ENCODE measurements at places on chromosomes 4 and X.

- no peak for DNase-seq
These were observed 234.5 kb downstream of the FBXW7 start for GRCh38 chr4:152301381-152301780.

DNA sequence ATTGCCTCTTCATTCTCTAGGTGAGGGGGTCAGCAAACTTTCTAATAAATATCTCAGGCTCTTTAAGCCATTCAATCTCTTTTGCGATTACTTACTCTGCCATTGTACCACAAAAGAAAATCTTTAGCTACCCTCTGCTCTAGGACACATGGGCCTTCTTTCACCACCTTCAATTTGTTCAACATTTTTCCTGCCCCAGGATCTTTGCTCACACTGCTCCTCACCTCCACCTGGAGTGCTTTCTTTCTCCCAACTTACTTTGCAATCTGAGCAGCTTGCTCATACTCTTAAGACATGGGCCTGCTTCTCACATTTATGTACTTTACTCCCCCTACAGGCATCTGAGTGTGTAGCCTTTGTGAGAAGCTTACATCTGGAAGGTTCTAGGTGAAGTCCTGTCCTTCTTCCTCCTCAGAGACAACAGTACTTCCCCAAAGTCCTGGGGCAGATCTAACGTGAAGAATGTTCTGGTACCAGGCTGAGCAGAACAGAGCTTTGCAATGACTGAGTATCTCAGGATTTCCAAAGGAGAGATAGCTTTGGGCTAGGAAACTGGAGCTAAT is 55.0 kb upstream of the PRDM5 start:
- no peak for DNase-seq

- no peak for DNase-seq
These were observed 202.2 kb upstream of the GPRIN3 start for GRCh38 chr4:89509708-89510281.

DNA sequence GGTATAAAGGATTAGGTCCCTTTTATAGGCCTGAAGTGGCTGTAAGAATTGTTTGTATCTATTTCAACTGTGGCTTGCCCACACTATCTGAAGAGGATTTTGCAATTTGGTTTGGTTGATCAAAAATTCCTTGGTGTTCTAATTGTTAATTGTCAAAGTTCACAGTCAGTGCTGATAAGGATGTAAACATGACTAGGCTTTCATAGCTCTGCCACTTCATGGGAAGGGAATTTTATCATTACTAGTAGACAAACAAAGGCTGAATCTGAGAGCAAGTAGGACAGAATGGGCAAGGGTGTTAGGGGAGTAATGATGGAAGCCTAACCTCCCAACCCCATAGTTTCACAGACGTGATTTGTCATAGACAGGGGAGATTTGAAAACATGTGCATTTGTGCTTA is 1131.7 kb downstream of the SH3BGRL start:
- no peak for DNase-seq

DNA sequence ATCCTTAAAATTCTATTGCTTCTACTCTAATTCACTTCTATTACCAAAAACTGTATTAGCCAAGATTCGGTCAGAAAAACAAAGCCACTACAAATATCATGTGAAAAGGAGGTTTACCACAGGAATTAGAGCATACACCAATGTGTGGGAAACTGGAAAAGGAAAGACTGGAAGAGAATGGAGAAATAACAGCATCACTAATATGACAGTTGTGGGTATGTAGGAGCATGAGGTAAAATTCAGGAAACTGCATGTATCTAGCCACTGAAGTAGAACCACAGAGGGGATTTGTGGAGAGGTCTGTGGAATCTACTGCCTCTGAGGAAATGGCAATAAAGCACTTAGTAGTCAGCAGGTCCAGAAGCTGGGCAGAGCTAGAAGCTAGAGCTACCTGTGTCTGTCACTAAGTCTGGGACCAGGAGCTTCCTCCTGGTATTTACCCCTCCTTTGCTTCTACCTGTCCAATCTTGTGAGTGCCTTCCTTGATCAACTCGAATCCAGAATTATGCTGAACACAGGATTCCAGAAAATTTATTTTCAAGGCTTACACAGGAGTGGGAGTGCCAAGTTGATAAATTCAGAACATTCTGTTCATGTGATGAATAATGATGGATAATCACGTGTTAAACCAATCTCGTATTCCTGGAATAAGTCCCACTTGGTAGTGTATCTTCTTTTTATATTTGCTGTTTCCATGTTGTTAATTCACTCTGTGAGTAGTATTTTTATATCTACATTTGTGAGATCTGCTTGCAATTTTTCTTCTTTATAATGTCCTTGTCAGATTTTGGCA is 52.6 kb downstream of the NAF1 start:
- DNase-seq: no peak

GRCh38 chrX:40149286-40150175 is 51.8 kb upstream of the BCOR start:
- DNase-seq: no peak

DNA sequence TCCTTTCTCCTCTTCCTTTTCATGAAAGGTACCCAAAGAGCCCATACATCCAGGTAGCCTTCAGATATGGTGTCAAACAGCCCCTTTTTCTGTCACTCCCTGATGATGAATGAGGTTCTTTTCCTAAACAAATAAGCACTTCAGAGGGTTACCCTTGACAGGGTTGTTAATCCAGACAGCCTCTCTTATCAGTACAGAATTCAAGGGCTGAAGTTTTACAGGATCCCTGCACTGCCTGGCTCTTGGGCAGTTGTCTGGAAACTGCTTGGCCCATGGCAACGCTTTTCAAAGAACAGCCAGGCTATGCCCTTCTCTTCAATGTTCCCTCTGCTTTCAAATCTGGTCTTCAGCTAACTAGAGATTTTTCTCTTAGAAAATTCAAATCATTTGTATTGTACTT is 352.6 kb upstream of the FAM241A start:
- no peak for DNase-seq

DNA sequence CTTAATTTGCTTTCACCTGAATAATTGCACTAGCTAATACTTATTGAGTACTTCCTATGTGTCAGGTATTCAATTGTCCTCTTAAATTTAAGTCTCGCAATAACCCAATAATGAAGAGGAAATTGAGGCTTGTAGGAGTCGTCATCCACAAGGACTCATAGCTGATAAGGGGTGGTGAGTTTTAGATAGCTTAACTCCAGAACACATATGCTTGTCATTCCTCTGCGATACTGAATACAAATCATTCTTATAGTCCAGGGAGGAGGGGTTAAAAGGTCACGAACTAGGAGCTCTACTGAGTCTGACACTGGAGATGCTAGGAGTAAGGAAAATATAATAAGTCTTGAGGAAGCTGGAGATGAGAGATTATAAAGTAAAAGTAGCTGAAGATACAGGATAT is 1.4 kb upstream of the PACRGL start:
- no peak for DNase-seq

DNA sequence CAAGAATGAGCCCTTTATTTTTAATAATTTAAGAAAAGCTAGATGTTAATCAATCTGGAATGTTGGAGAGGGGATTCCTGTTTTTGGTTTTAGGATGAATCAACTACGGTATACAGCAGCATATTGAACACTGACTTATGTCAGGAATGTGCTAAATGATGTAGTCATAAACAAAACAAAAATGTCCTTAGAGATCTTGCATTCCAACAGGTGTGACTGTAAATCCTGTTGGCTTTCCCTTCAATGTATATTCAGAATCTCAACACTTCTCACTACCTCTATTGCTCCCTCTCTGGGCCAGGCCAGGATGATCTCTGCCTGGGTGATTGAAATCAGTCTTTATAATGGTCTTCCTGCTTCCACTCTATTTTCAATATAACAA is 37.8 kb upstream of the BDH2 start:
- no peak for DNase-seq

DNA sequence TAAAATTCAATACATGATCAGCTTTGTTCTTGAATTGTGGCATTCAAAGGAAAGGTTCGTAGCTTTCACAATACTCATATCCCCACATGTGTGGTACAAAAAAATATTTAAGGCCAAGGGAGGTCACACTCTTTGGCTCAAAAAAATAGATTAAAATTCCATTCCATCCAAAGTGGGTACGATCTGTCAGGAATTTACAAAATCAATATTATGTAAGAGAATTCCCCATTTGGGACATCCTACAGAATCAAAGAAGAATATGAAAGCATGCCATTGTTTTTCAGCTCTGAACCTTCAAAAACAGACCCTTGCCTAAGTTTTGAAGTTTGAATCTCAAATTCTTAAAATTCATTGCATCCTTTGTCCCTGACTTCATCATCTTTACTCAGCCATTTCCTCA is 85.8 kb downstream of the MID1 start:
- no peak for DNase-seq

DNA sequence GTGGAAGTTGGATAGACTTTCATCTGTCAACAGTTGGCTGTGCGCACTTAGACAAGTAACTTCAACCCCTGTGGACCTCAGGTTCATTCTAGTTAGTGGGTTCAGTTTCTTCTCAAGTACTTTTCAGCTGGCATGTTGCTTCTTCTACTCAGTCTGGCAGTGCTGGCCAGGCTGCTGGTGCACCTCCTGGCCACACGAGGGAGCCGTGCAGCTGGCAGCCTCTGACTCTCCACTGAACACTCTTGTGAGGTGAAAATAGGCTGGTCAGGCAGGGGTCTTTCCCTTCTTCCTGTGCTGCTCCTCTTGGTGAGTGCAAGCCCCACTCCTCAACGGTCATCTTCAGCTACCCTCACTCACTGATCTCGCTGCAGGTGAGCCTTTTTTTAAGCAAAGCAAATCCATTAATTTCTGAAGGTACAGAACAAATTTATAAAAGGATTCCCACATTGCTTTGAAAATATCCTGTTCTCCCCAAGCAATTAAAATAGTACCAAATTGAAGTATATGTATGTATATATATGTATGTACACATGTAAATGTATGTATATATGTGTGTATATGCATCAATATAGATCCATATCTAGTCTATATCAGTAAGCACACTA is 30.6 kb downstream of the LONRF3 start:
- DNase-seq: peak; percentile 10

DNA sequence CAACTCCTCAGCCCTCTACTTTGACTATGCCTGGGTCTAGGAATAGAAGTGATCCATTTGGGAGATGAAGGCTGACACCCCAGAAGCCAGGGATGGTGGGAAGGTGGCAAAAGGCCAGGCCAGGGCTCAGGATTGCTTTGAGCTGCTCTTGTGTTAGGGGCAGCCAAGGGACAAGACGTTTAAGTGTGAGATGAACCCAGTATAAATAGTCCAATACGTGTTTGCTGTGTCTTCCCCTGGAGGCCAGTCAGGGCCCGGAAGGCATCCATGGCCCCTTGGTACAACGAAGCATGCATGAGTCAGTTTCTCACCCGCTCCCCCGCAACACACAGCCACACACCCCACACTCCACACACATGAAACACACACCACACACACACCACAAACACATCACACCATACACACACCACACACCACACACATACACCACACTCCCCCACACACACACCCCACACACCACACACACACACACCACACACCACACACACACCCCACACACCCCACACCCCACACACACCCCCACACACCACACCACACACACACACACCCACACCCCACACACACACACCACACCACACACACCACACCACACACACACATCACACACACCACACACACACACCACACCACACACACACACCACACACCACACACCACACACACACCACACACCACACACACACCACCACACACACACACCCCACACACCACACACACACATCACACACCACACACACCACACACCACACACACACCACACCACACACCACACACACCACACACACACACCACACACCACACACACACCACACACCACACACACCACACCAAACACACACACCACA is 5.1 kb downstream of the STARD8 start:
- DNase-seq: no peak

GRCh38 chr4:137738375-137738990 is 206.2 kb upstream of the PCDH18 start:
- DNase-seq: no peak

- no peak for DNase-seq
These were observed 134.9 kb upstream of the GRIA3 start for GRCh38 chrX:123049071-123049625.

- DNase-seq: no peak
These were observed 163.2 kb downstream of the DCK start for GRCh38 chr4:71156616-71157015.

DNA sequence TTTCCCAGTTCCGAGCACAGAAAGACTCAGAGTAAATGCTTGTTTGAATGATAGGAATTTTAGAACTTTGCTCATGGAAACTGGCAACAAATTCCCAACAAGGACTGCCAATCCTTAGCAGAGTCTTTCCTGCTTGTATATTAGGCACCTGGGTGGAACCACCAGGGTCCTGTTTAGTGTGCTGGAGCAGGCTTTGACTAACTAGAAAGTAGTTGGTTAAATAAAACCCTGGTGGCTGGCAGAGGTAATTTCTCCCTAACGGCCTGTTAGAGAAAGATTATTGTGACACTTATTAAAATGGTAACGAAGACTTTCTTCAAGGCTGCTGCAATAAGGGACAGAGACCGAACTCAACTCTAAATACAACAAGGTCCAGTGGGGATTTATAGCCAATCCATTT is 103.6 kb upstream of the TEX13D start:
- no peak for DNase-seq

GRCh38 chrX:101415180-101416145 is 7.4 kb downstream of the HNRNPH2 start:
- no peak for DNase-seq

DNA sequence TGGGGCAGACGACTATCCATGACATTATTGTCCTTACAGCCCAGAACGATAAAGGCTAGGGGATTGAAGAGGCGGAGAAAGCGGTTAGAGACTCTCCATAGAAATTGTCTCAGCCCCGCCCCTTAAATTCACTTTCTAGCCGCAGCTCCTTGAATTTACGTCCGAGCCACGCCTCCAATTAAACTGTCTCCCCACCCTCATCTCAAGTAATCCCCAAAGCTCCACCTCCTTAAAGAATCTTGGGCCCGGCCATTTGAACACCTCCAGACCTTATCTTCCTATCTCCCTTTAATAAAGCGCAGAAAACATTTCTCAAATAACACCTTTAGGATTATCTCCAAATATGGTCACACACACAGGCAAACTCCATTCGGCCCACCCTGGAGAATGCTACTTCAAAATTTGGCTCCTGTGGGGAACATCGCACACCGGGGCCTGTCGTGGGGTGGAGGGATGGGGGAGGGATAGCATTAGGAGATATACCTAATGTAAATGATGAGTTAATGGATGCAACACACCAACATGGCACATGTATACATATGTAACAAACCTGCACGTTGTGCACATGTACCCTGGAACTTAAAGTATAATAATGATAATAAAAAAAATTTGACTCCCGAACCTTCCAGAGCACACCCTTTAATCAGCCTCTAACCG is 7.2 kb upstream of the MAGIX start:
- no peak for DNase-seq

DNA sequence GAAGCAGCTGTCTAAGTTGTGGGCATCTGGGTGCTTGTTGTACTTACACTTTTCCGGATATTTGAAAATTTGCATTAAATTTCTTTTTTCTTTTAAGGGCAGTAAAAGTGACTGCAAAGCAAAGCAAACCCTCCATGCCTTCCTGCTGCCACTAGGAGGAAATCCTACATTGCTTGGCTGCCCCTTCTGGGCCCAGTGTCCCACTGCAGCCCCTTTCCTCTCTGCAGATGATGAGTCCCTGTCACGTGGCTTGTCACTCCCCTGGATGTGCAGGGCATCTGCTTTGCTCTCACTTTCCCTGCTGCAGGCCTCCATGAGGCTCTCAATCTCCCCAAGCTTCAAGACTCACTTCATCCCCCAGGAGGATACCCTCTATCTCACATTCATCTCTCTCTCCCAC is 12.7 kb downstream of the TSR2 start:
- no peak for DNase-seq
